ENCODE measurements at places on chromosomes 16 and 17. TPM values are rescaled to one million over a fixed set of nuclear protein-coding genes. Genes with fewer than 3 reads are reported as not detected.
A peak's percentile ranks its signal among the peaks of the same experiment; 100 is the strongest.

- peaks cover 12% of the 10 kb centered on the region for H3K36me3 ChIP-seq
- H3K4me3 ChIP-seq = peak overlapping the region; percentile 66
- no peaks in the 10 kb centered on the region for H3K27me3 ChIP-seq
- DNase-seq = peak; percentile 94
- peak overlapping the region; percentile 71 for H3K27ac ChIP-seq
These were observed 28.0 kb downstream of the NXN start for GRCh38 chr17:951325-952132.

DNA sequence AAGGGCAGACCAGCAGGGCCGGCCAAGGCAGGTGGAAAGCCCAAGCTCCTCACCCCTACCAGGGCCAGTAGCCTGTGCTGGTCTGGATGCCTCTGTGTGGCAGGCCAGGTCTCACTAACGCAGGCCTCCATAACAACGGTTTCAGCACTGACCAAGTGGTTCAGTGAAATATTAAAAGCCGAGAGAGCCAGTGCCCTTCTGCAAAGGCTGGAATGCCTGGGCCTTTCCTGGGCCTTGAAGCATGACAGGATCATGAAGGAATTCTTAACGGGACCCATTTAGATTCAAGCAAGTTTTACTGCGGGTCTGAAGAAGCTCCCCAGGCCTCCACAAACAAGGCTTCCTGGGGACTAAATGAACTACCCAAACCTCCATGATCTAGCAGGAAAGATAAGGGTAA lies 16.3 kb downstream of the ADAD2 start:
- H3K36me3 ChIP-seq = no peaks in the 10 kb centered on the region
- DNase-seq = no peak
- H3K27me3 ChIP-seq = no peaks in the 10 kb centered on the region
- no peak overlapping the region for H3K4me3 ChIP-seq
- H3K4me1 ChIP-seq = no peaks in the 10 kb centered on the region

- no peaks in the 10 kb centered on the region for H3K27me3 ChIP-seq
- no peak overlapping the region for H3K27ac ChIP-seq
- no peak for DNase-seq
These were observed 80.0 kb upstream of the CDH5 start for GRCh38 chr16:66286527-66286926.

DNA sequence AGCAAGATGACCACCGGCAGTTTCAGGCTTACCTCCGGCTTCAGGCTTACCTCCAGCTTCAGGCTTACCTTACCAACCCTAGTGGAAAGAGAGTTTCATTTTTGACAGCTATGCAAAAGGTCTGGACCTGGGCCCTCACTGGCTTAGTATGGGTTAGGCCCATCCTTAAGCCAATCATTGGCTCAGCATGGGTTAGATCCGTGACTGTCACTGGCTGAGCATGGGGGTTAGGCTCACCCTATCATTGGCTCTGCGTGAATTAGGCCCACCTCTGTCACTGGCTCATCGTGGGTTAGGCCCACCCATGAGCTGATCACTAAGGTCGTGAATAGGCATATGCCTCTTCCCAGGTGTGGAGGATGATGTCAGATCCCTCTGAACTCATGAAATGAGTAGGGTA lies 8.1 kb downstream of the NDE1 start:
- no peaks in the 10 kb centered on the region for H3K4me1 ChIP-seq
- H3K27me3 ChIP-seq = no peaks in the 10 kb centered on the region
- no peak overlapping the region for H3K4me3 ChIP-seq
- peaks cover 2% of the 10 kb centered on the region for H3K36me3 ChIP-seq

DNA sequence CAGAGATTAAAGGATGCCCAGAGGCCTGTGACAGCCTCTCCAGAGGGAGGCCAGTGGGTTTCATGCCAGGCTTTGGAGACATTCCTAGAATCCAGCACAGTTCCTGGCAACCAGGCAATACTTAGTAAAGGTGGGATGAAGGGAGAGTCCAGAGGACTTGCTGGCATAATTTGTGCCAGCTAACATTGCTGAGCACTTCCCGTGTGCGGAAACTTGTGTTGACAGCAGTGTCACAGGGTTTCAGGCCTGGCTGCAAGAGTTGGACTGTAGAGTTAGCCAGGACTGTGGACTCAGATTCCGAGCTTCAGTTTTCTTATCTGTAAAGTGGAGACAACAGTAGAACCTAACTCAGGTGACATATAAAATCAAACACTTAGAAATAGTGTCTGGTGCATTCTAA lies 141.7 kb downstream of the SALL1 start:
- H3K36me3 ChIP-seq = no peaks in the 10 kb centered on the region
- H3K27me3 ChIP-seq = no peaks in the 10 kb centered on the region
- no peak overlapping the region for H3K4me3 ChIP-seq

The CIITA gene
- not detected for total RNA-seq

Measured in H9 (cell line).